ENCODE measurements at places on chromosomes 3 and 15.

DNA sequence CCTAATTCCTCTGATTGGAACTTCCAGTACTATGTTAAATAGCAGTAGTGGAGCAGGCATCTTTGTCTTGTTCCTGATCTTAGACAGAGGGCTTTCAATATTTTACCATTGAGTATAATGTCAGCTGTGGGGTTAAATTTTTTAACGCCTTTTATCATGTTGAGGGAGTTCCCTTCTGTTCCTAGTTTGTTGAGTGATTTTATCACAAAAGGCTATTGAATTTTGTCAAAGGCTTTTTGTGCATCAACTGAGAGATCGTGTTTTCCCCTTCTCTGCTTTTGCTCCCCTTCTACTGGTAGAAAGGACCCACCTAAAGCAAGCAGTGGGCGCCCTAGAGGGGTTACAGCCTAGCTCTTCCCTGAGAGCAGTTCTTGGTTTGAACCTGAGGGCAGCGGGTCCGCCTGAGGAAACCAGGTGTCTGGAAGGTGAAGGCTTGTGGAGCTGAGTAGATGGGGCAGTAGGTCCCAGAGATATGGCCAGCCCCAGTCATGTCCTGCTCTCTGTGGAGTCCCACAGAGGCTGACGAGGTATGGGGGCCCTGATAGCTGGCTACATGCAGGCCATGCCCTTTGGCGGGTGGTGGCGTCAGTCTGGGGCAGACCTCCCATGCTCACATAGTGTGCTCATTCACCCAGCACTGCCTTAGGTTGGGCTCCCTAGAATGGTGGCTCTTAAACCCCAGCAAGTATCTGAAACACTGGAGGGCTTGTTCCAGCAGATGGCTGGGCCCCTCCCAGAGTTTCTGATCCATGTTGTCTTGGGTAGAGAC lies 11.3 kb downstream of the HDAC11 start:
- DNase-seq, result no peak

DNA sequence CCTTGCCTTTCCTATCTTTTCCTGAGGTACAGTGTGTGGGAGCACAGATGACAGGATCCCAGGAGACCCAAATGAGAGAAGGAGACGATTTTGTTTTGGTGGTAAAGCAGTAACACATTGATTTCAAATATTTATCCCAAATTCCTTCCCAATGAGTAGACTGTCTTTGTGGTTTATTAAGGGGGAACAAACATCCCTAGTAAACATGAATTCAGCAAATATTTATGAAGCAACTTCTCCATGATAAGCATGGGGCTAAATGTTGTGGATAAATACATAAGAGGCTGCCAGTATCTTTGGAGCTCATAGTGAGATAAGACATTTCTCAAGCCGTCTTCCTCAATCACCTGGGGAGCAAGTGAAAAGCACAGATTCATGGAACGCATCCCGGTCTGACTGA lies 460.8 kb upstream of the CFAP20DC start:
- DNase-seq, result no peak

GRCh38 chr3:78048698-78049097 lies 1008.8 kb downstream of the ROBO2 start:
- DNase-seq, result no peak

GRCh38 chr15:47736143-47736786 lies 19.0 kb downstream of the SEMA6D start:
- DNase-seq, result no peak

- no peak for DNase-seq
These were observed 10.2 kb upstream of the MESP1 start for GRCh38 chr15:89761009-89761831.

DNA sequence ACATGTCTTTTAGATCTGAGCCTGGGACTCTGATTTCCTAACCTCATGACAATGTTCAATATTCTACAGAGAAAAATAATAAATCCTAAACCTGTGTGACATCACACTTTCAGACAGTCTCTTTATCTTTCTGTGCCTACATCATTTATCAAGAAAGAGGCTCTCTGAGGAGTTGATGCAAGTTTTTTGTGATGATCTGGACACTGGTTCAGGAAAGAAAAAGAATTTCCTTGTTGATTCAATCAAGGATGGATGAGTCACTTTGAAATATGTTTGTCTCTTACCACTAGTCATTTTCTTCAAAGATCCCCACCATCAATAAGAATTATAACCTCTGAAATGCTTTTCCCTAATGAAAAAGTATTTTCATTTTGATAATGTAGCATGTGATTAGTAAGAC lies 404.6 kb downstream of the WDR72 start:
- no peak for DNase-seq
